ENCODE measurements at places on chromosomes 1 and 21. TPM values are rescaled to one million over a fixed set of nuclear protein-coding genes. Genes with fewer than 3 reads are reported as not detected.

Gene MCOLN2
- 19.4 TPM for polyA plus RNA-seq

Gene ERRFI1
- polyA plus RNA-seq, result 16.0 TPM

Gene SH2D1B
- not detected for polyA plus RNA-seq

Gene CTSS
- polyA plus RNA-seq, result 12.1 TPM

Gene CD1B
- not detected for polyA plus RNA-seq

Gene TCEA3
- 102 TPM for polyA plus RNA-seq

Gene MRPL55
- 25.1 TPM for polyA plus RNA-seq

Gene DTL
- 0.24 TPM for polyA plus RNA-seq

Gene KRTAP19-1
- polyA plus RNA-seq, result not detected

Gene OXCT2
- polyA plus RNA-seq, result 2.4 TPM

Gene DENND4B
- polyA plus RNA-seq, result 63.7 TPM

Gene OR6F1
- not detected for polyA plus RNA-seq

Gene ZFP69
- 2.9 TPM for polyA plus RNA-seq

DNA sequence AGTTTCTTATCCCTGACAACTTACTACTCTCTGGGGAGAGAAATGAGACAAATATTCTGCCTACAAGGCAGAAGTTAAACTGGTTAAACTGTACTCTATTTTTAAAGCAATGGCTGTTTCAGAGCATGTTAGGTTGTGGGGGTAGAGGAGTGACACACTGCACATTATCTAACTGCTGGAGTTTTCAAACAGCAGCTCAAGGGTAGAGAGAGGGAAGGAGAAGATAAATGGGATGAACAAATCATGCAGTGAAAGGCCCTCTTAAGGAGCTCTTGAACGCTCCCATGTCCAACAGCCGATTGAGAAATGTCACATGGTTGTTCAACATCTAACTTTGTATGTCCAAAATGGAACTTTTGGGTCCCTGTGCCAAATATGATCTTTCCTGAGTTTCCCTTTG is 14.0 kb upstream of the IFI44L start:
- no peaks in the 10 kb centered on the region for H3K36me3 ChIP-seq
- no peak overlapping the region for H3K4me3 ChIP-seq
- no peak overlapping the region for H3K27ac ChIP-seq
- H3K27me3 ChIP-seq, result no peaks in the 10 kb centered on the region
- H3K4me1 ChIP-seq, result no peaks in the 10 kb centered on the region

GRCh38 chr1:241513378-241513777 is 6.2 kb downstream of the FH start:
- no peaks in the 10 kb centered on the region for H3K4me1 ChIP-seq
- DNase-seq, result no peak
- no peaks in the 10 kb centered on the region for H3K27me3 ChIP-seq
- no peaks in the 10 kb centered on the region for H3K36me3 ChIP-seq

- DNase-seq, result no peak
- no peak overlapping the region for H3K27ac ChIP-seq
- no peak overlapping the region for H3K4me3 ChIP-seq
- no peaks in the 10 kb centered on the region for H3K4me1 ChIP-seq
- no peaks in the 10 kb centered on the region for H3K27me3 ChIP-seq
Observed at GRCh38 chr1:95364546-95364945, 130.5 kb downstream of the RWDD3 start.

DNA sequence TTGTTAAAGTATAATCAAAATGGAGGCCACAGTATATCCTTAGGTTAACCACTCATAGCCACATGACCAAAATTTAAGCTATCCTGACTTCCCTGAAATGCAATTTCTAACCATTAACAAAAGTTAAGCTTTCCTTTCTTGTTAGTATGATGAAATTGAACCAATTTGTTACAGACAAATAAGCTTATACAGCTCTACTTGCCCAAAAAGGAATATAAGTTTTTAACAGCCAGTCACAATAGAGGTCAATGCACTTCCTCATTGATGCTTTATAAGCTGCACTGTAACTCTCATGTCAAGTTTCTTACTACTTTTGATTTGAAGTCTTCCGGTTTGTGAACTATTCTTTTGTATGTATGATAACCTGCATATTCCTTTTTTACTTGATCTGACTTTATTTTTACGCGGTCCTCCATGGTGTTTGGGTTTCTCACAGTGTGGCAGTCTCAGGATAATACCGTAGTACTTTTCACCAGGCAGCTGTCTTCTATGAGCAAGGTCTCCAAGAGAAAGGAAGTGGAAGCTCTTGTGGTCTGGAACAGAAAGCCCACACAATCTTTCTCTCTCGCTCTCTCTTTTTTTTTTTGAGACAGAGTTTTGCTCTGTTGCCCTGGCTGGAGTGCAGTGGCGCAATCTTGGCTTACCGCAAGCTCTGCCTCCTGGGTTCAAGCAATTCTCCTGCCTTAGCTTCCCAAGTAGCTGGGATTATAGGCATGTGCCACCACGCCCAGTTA is 331.6 kb downstream of the SRGAP2C start:
- H3K4me3 ChIP-seq, result no peak overlapping the region
- no peaks in the 10 kb centered on the region for H3K36me3 ChIP-seq
- peak; percentile 21 for DNase-seq
- no peaks in the 10 kb centered on the region for H3K4me1 ChIP-seq

DNA sequence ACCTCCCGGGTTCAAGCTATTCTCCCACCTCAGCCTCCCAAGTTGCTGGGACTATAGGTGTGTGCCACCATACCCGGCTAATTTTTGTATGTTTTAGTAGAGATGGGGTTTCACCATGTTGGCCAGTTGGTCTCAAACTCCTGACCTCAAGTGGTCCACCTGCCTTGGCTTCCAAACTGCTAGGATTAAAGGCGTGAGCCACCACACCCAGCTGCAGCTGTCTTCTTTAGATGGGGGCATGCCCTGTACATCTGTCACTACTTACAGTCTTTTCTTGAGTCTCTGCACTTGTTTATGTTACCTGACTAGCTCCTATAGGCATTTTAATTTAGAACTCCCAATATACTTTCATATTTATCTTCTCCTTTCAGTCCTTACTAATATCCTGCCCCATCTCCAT is 64.2 kb downstream of the SELENOF start:
- H3K36me3 ChIP-seq, result no peaks in the 10 kb centered on the region
- DNase-seq, result no peak
- no peak overlapping the region for H3K27ac ChIP-seq
- H3K4me1 ChIP-seq, result no peaks in the 10 kb centered on the region
- H3K27me3 ChIP-seq, result no peaks in the 10 kb centered on the region

- H3K27me3 ChIP-seq, result no peaks in the 10 kb centered on the region
- DNase-seq, result no peak
- H3K4me3 ChIP-seq, result no peak overlapping the region
- no peak overlapping the region for H3K27ac ChIP-seq
- no peaks in the 10 kb centered on the region for H3K4me1 ChIP-seq
Observed at GRCh38 chr1:168654198-168654915, 74.6 kb downstream of the DPT start.

DNA sequence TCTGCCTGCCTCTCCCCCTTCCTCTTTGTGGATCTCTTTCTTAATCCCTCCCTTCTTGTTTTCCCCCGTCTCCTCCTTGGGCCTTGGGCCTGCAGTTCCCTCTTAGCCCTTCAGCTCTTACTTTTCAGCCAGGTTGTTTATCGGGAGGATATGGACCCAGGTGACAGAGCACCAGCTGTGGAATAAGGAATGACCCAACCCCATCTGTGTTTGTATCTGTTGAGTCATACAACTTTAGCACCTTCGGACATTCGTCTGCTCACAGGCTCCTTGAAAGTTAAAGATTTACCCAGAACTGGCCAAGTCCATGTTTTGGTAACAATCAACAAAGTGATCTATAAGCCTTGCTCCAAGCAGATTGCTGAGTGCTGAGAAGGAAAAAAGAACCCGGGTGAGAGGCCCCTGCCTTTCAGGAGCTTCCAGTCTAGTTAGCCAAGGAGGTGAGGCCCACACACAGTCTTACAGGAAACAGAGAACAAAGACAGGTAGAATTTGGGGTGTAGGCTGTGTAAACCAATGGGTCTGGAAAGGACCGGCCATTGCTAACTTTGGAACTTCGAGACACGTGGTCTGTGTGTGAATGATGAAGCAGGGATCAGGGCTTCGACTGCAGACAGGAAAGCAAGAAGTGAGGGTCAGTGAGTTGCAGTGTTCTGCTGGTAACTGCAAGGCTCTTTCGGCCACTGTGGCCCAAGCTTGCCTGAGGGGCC is 66.7 kb upstream of the F3 start:
- no peaks in the 10 kb centered on the region for H3K36me3 ChIP-seq
- no peak overlapping the region for H3K4me3 ChIP-seq
- no peaks in the 10 kb centered on the region for H3K27me3 ChIP-seq
- H3K4me1 ChIP-seq, result no peaks in the 10 kb centered on the region
- DNase-seq, result no peak

DNA sequence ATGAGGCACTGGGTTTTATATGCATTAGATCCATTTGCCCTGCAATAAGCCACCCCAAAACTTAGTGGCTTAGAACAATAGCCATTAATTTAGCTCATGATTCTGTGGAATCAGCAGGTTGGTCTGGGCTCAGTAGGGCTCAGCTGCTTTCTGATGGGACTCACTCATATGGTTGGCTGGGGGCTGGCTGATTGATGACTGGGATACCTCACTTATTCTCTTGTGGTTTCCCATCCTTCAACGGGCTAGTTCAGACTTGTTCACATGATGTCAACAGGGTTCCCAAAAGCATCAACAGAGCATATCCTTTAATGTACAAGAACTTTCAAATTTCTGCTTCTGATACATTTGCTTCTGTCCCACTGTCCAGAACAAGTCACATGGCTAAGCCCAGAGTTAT is 43.2 kb downstream of the DNM3 start:
- H3K36me3 ChIP-seq, result no peaks in the 10 kb centered on the region
- no peak overlapping the region for H3K27ac ChIP-seq
- no peaks in the 10 kb centered on the region for H3K27me3 ChIP-seq

DNA sequence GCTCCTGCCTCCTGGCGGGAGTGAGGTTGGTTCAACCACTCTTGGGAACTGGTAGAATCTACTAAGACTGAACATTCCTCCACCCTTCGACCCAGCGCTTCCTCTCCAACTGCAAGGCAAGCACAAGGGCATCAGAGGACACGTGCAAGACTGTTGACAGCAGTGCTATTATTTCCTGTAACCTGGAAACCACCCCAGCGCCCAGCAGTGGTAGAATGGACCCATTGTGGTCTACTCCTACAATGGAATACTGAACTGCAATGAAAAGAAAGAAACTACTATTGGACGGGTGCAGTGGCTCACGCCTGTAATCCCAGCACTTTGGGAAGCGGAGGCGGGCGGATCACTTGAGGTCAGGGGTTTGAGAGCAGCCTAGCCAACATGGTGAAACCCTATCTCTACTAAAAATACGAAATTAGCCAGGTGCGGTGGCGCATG is 33.0 kb upstream of the TARDBP start:
- H3K27ac ChIP-seq, result no peak overlapping the region
- no peak overlapping the region for H3K4me3 ChIP-seq
- DNase-seq, result peak; percentile 38
- H3K27me3 ChIP-seq, result no peaks in the 10 kb centered on the region
- no peaks in the 10 kb centered on the region for H3K36me3 ChIP-seq

DNA sequence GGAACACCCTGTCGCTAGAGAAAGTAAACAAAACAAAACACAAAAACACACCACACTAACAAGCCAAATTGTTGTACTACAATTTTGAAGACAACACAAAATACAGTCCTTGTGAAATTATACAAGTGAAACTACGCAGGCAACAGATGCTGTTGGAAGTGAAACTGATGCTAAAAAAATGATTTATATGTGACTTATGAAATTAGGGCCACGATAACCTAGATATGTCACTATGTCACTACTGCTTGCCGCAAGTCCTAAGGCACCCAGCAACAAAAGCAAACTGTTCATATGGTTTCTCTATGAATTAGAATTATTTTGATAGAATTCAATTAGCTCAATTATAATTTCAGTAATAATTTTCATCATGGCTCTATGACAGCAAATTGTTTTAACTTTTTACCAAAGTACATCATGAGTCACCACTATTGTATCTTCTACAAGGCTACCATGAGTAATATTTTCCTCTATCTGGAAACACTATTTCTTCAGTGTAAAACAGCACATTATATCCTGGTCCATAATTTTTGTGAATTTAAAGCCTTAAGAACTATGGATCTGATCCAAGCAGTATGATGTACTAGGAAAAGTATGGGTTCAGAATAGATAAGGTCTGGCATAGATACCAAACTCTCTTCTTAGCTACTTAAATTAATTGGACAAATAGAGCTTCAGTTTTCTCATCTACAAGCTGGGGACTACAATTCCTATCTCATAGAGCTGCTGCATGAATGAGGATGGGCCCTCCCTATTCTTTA is 216.3 kb downstream of the COL11A1 start:
- H3K27me3 ChIP-seq, result no peaks in the 10 kb centered on the region
- peak overlapping the region; percentile 31 for H3K27ac ChIP-seq
- DNase-seq, result peak; percentile 4
- peaks cover 9% of the 10 kb centered on the region for H3K4me1 ChIP-seq
- H3K4me3 ChIP-seq, result no peak overlapping the region
- H3K36me3 ChIP-seq, result no peaks in the 10 kb centered on the region

GRCh38 chr1:182662121-182662890 is 22.1 kb downstream of the RGS8 start:
- DNase-seq, result no peak
- no peak overlapping the region for H3K27ac ChIP-seq
- H3K27me3 ChIP-seq, result no peaks in the 10 kb centered on the region
- no peaks in the 10 kb centered on the region for H3K4me1 ChIP-seq
- H3K4me3 ChIP-seq, result no peak overlapping the region
- H3K36me3 ChIP-seq, result no peaks in the 10 kb centered on the region

DNA sequence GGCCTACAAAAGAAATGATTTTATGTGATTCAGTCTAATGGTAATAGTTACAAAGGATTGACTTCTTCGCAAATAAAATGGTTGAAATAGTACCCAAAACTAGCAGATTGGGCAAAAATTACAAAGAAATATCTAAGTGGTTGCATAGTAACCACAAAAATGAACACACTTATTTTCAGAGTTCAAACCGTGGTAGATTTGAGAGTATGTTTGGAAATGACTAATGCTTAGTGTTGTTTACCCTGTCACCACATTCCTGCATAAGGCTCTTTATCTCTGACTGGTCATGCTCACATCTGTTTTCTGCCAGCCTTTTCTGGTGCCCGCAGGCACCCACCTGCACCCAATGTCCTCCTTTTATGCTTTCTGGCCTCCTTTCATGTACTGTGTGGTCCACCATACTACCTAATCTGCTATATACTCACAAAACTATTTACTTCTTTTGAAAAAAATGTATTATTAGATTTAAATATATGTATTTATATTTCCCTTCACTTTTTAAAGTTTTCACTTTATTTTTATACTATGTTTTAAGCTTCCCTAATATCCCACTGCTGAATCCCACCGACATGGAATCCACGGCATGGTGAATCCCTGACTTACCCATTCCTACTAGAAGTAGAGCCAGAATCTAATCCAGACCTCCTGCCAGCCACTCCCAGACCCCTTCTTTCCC is 30.3 kb downstream of the PTPRC start:
- no peaks in the 10 kb centered on the region for H3K4me1 ChIP-seq
- no peak overlapping the region for H3K4me3 ChIP-seq
- no peak overlapping the region for H3K27ac ChIP-seq
- DNase-seq, result no peak
- H3K36me3 ChIP-seq, result no peaks in the 10 kb centered on the region

- DNase-seq, result peak; percentile 39
- no peak overlapping the region for H3K4me3 ChIP-seq
- no peaks in the 10 kb centered on the region for H3K36me3 ChIP-seq
- peaks cover 38% of the 10 kb centered on the region for H3K4me1 ChIP-seq
Observed at GRCh38 chr1:18144916-18145647, 37.5 kb downstream of the IGSF21 start.

GRCh38 chr1:53111073-53111556 is 31.3 kb downstream of the SLC1A7 start:
- H3K4me3 ChIP-seq, result no peak overlapping the region
- DNase-seq, result no peak
- H3K4me1 ChIP-seq, result no peaks in the 10 kb centered on the region
- no peak overlapping the region for H3K27ac ChIP-seq
- no peaks in the 10 kb centered on the region for H3K27me3 ChIP-seq

GRCh38 chr1:215589650-215590435 is 22.7 kb downstream of the KCTD3 start:
- no peak for DNase-seq
- no peaks in the 10 kb centered on the region for H3K27me3 ChIP-seq
